Activated CD4-positive, alpha-beta T cell treated with anti-CD3 and anti-CD28 coated beads, Interleukin-2, amount 10 ng/mL, durations not matched to agents 24 days and 14 days (primary cell): ENCODE measurements at places on chromosomes 2 and 18.

DNA sequence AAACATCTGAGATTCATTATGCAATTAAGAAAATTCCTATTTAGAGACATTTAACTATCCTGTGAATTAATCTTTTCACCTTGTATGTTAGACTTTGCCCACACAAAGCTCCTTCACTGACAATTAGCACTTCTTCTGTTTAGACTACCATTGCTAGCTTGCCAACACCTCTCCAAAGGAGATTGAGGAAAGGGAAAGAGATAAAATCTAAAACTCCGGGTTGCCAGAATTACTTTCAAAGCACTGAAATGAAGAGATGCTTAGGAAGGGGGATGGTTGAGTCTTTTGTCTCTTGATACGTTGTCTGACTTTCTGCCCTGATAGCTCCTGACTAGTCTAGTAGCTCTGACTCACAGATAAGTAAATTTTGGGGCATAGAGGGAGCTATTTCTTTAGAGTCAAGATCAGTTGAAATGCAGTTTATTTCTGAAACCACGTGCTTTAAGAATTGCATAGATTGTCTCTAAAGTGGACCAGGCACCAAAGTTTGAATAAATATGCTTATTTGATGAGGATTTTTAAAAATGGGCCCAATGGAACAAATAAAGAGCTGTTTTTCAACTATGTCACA is 74.1 kb upstream of the DSEL start:
- no peaks in the 10 kb centered on the region for H3K36me3 ChIP-seq
- no peak for DNase-seq
- no peak overlapping the region for H3K4me3 ChIP-seq
- H3K27ac ChIP-seq, result no peak overlapping the region
- no peaks in the 10 kb centered on the region for H3K27me3 ChIP-seq

DNA sequence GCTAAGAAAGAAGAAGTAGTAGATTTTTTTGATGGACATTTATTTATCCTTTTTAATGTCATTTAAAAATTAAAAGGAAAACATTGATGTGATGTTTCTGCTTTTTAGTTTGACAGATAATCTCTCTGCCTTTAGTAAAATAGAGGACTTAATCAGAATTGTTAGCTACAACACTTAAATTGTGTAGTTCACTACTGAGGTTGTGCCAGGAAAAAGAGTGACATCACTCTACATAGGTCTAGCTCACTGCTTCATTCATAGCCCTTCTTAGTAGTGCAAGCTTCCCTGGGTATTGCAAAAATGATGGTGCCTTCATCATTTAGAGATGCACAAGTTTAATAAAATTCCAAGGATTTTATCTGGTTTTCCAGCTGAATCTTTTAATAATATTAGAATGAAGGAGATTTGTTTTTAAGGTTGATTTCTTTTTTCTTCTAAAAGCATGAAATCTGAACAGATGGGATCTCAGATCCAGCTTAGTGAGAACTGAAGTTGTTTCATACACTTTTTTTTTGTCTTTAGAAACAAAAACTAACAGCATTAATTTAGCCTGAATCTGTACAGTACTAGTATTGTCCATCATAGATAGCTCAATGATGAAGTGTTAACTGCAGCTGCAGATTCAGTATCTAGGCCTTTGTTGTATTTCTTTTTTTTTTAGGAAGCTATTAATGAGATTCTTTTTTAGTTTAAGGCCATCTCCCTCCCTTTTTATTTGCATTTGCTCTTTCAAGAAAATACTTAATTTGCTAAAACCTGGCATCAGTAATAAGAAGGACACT is 20.6 kb upstream of the TMEFF2 start:
- H3K36me3 ChIP-seq, result no peaks in the 10 kb centered on the region
- H3K27ac ChIP-seq, result no peak overlapping the region
- no peaks in the 10 kb centered on the region for H3K4me1 ChIP-seq

DNA sequence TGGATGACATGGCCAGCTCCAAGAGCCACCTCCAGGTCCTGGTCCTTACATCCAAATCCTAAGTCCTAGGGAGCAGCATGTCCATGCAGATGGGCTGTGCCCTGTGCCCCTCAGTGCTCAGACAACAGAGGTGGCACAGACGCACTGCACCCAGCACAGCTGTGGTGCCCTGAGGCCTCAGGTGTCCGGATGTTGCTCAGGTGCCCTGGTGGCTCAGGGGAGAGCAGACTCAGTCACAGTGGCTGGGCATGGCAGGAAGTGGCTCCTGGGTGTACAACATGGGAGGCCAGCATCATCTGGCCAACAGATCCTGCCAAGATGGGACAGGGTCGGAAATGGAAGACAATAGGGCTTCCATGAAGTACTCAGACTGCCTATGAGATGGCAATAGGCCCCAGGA is 50.1 kb downstream of the TIMM21 start:
- H3K36me3 ChIP-seq, result no peaks in the 10 kb centered on the region
- H3K27me3 ChIP-seq, result peaks cover 5% of the 10 kb centered on the region
- no peak overlapping the region for H3K4me3 ChIP-seq

GRCh38 chr2:88903749-88904353 is 212.4 kb downstream of the RPIA start:
- H3K4me1 ChIP-seq, result no peaks in the 10 kb centered on the region
- H3K36me3 ChIP-seq, result no peaks in the 10 kb centered on the region
- peaks cover 18% of the 10 kb centered on the region for H3K27me3 ChIP-seq

GRCh38 chr2:214742119-214742518 is 67.4 kb downstream of the BARD1 start:
- H3K4me3 ChIP-seq, result no peak overlapping the region
- H3K4me1 ChIP-seq, result peaks cover 8% of the 10 kb centered on the region
- no peak overlapping the region for H3K27ac ChIP-seq
- no peak for DNase-seq

GRCh38 chr2:8248623-8248957 is 433.3 kb upstream of the ID2 start:
- H3K4me3 ChIP-seq, result no peak overlapping the region
- H3K27ac ChIP-seq, result no peak overlapping the region
- no peaks in the 10 kb centered on the region for H3K27me3 ChIP-seq
- no peak for DNase-seq
- H3K36me3 ChIP-seq, result peaks cover 17% of the 10 kb centered on the region
